ENCODE measurements at places on chromosomes 1 and 21.

- DNase-seq, result no peak
Observed at GRCh38 chr1:192506741-192507155, 68.8 kb upstream of the RGS1 start.

DNA sequence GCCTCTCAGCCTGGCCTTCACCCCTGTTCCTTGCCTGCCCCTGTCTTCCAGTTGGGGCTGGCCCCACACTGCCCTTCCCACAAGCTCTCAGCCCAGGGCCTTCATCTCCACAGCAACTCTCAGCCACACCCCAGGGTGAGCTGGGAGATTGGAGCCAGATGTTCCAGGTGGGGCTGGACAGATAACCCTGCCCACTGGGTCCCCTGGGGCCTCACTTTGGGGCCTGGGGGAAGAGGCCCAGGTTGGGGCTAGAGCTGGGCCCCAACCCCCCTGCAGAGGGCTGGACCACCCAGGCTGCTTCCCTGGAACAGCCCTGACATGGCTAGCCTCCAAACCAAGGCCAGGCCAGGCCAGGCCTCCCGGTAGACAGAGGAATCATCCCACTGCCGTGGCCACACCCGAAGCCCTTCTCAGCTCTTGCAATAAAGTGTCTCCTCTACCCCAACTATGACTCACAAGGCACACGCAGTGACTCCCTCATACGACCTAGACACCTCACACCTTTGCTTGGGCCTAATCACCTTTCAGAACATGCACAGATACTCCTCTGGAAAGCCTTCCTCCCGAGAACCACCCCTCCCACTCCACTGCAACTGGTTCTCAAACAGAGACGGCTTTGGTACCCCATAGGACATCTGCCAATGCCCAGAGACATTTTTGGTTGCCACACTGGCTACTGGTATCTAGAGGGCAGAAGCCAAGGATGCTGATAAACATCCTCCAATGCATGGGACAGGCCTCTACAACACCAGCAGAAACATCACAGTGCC, 22.2 kb downstream of the SLC2A1 start:
- DNase-seq, result no peak

DNA sequence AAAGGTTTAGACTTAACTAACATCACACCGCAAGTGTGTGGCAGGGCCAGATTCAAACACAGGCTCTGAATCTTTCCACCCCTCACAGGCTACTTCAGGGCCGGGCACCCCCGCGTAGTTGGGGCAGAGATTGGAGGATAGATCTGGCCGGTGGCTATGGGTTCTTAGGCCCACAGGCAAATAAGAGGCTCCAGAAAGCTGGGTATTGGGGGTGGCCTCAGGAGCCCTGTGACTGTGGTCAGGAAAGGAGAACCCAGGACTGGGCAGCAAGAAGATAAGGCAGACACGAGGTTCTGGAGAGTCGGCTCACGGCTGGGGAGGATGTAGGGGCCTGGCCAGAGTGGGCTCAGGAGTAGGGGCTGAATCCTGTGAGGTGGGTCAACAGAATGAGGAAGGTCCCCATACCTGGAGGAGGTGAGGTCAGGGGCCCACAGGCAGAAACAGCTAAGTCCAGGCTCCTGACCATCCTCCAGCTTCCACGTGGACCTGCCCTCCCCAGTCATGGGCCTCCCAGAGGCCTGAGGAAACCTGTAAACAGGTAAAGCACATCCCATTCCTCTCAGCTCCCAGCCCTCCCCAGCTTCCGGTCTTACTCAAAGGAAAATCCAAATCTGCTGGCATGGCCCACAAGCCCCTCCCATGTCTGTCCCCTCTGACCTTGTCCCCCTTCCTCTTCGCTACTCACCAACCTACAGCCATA, 306.2 kb downstream of the MATN1 start:
- DNase-seq, result no peak

- DNase-seq, result no peak
Observed at GRCh38 chr1:6951536-6951935, 166.3 kb downstream of the CAMTA1 start.

DNA sequence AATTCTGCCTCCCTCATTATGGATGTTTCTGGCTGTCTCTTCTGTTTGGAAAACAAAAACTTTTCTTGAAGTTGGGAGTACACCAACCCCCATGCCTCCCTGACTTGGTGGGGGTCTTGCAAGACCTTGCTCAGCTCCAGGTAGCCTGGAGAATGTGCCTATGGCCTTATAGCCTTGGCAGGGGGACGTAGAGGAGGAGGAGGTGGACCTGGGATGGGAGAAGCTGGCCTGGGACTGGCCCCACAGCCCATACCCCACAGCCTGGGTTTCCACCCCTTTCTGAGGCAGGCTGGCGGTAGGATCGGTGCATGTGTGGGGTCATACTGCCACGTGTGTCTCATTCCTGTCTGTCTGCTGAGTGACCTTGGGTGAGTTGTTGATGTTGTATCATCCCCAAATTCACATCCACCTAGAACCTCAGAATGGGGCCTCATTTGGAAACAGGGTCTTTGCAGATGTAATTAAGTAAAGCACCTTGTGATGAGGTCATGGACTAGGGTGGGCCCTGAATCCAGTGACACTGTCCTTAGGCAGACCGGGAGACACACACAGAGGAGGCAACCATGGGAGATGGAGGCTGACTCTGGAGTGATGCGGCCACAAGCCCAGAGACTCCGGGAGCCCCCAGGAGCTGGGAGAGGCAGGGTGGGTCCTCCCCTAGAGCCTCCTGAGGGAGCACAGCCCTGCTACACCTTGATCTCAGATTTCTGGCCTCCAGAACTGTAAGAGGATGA, 18.5 kb downstream of the OBSCN start:
- no peak for DNase-seq

DNA sequence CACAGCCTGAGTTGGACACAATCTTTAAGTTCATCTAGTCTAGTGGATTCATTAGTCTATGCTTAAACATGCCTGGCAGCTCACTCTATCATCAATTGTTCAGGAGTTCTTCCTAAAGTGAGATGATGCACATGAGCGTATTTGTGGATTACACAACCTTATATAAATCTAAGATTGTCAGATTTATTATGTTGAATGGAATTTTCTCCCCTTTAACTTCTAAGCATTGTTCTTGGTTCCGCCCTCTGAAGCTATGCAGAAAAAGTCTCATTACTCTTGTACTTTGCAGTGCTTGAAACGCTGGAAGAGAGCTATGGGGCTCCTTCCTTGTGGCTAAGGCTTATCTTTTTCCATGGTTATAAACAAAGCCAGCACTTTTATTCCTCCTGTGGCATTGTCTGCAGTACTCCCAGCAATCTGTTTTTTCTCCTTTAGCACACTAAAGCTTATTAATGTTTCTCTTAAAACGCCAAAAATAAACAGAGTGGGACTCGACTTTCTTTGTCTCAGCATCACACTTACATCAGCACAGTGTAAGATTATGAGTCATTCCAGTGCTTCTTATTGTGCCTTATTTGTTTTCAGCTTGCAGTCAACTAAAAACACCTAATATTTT, 316.8 kb upstream of the CAMK1G start:
- DNase-seq, result no peak

DNA sequence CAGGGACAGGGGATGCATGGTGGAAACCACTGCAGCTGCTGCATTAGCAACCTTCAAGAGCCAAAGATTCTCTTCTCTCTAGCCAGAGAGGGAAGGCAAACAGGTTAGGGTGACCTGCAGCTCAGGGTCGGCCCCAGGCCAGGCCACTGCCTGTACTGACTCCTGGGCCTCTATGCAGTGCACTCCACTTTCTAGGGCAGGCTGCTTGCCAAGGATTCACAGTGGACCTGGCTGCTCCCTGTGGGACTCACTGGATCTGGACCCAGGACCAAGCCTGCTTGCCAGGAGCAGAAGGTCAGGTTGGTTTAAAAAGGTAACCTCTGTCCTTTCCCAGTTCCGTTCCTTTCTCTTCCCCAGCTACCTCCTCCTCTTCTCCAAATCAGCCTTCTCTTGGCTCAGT, 52.4 kb downstream of the HIVEP3 start:
- no peak for DNase-seq

Measured in left cardiac atrium (tissue), 4 donors.